ENCODE measurements at places on chromosomes 1 and 21.
A peak's percentile ranks its signal among the peaks of the same experiment; 100 is the strongest.

GRCh38 chr1:18109058-18109755 is 1.6 kb downstream of the IGSF21 start:
- no peak for DNase-seq

DNA sequence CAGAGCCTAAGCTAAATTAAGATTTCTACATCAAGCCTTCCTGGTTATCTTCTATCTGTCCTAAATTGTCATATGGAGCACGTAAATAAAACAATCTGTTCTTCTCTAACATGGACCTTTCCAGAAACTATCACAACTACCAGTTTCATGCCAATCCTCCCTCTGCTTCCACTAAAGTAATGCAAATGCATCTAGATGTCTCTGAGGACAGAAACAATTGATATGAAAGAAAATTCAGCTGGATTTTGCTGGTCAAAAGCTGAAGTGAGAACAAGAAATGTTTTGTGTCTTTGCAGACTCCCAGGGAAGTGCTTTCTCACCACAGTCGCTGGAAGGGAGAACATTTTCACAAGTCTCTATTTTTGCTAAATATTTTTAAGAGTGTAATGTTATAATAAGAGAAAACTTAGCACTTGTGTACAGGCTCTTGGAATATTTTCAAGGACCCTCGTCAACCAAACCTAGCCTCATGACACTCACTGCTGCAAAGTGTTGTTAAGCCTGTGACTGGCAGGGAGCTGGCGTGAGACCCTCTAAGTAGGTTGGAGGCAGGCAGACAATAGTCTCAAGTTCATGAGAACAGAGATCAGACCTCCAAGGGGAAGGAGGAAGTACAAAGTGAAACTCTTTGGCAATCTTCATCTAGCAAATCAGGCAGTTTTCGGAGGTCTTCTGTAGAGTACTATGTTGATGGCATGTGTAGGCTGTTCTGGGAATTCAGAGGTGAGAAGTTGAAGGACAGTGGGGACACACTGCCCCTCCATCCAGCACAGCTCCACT is 38.8 kb downstream of the DNASE2B start:
- no peak for DNase-seq

DNA sequence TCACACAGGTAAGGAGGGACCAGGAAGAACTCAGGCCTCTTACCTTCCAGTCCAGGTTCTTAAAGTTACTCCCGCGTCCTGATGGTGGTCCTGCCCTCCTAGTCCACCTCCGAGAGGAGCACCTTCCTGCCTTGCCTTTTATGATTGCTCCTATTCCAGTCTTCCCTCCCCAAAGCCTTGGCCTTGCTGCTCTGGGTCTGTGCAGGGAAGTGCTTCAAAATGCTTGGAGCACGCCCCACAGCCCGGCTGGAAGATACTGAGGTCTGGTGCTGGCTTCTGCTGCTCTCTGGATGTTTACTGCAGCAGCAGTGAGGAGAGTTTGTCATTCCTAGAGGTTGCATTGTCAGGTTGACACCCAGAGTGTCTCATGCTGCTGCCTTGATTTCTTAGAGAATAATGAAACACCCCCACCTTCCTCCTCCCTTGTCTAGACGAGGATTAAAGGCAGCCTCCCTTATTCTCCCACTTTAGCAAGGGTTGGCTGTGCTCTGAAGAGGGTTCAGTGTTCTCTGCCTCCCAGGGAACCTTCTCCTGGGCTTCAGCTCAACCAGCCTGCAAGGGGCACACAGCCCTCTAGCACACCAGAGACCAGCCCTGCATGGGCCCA is 142.2 kb upstream of the CACNA1E start:
- DNase-seq, result no peak

DNA sequence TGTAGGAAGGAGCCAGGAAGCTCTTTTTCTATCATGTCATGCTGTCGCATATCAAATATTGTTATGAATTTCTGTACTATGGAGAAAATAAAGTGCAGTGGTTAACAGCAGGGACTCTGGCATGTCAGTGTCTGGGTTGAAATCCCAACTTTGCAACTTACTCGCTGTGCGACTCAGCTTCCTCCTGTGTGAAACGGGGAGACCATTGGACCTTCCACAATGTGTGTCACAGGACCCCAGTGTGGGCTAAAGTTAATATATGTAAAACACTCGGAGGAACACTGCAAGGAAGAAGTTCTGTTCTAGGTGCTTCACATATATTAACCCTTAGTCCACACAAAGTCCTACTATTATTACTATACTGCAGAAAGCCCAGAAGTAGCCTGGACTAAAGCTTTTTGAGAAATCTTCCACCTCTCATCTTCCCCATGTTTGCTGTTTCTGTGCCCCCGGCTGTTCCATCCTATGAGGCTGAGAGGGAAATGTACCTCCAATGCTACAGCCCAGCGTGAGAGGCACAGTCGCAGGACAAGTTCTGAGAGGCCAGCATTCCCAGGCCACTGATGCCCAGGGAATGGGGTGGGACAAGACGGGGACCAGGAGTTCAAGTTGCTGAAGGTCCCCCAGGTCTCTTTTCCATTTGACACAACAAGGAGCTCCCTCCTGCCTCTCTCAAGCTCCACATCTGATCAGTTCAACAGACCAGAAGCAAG is 1.9 kb downstream of the CHIT1 start:
- no peak for DNase-seq

- DNase-seq, result peak; percentile 45
Observed at GRCh38 chr1:155760751-155761475, 72.0 kb downstream of the DAP3 start.

DNA sequence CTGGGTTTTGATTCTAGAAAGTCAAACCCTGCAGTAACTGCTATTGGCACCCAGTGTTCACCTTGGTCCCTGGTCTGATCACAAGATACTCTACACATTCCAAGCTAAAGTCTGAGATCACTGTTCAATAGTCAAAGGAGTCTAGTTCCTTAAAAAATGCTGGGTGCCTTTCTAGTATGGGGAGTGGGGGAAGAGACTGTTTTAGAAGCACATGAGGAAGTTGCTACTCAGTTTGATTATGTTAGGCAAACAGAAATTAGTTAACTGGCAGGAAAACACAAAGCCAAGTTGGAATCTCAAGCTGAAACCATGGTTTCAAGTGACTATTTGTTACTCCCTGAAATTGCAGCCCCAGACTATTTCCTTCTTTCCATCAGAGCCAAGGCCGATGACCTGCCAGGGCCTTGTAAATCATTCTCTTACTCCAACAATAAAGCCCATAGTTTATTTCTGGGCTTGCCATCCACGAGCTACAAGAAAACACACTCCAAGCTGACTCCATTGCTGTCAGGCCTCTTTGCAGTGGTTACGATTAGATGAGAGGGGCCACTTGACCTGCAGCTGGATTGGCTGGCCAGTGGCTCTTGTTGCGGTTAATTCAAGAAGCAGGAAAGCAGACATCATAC is 21.1 kb upstream of the VTCN1 start:
- DNase-seq, result no peak

DNA sequence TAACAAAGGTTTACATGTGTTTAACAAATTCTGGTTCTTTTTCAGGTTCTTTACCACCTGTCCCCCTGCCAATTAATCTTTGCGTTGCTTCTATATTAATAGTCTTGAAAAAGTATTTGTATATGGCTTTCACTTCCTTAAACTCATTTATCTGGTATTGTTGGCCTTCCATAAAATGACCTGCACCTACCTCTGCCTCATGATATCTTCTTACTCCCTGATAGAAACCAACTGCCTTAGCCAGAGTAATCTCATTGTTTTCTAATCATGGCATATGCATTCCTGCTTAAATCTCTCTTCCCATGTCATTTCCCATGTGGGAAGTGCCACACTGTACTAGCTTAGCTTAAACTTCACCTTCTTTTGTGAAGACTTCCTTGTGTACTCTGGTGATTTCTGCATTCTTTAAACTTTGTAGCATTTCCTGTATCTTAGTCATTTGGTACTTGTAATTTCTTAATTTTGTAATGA is 8.7 kb downstream of the SMG7 start:
- DNase-seq, result peak; percentile 9

DNA sequence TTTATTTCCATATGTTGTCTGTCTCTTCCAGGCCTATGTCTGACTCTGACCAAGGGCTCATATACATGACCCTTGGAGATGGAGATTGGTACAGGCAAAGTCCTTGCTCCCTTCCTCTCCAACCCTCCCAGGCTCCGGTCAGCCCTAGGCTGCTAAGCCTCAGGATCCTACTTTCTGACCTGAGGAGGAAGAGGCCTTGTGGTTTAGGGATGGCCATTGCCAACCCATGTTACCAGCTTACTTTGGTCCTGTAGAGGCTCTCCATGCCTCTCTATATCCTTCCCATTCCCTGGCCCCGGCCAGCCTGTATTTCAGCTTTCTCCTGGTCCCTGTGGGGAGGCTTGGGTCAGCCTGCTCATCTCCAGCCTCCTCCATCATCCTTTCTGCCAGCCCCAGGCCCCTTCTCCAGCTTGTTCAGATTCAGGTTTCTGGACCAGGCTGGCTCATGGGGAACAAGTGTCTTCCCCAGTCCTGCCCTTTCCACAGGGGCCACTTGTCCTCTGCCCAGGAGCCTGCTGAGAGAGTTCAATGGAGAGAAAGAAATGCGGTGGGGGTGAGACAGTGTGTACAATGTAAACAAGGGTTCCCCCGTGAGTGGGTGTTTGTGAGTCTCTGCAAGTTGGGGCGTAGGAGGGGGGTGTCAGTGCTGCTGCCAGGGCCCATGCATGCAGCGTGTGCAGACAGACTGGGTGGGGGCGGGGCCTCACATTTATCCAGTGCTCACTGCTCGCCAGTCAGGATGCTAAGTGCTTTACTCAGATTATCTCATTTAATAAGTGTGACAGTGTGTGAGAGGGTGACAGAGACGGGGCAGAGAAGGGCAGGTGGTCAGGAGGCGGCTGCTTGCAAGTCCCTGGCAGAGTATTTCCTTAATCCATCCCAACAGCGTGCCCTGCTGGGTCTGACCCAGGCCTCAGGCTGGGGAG is 31.3 kb upstream of the FOXO6 start:
- DNase-seq, result no peak

DNA sequence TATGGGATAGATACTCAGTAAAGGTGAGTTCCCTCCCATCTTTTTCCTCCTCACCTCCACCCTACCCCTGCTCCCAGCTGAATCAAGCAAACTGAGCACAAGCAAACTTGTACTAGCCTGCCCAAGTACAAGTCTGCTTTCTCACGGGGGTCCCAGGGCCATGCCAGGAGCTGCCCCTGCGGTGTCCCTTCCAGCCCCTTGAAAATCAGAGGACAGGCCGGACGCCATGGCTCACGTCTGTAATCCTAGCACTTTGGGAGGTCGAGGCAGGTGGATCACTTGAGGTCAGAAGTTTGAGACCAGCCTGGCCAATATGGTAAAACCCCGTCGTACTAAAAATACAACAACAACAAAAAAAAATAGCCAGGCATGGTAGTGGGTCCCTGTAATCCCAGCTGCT is 17.5 kb upstream of the IFFO2 start:
- no peak for DNase-seq

GRCh38 chr1:14970115-14970798 is 183.3 kb upstream of the TMEM51 start:
- peak; percentile 80 for DNase-seq

DNA sequence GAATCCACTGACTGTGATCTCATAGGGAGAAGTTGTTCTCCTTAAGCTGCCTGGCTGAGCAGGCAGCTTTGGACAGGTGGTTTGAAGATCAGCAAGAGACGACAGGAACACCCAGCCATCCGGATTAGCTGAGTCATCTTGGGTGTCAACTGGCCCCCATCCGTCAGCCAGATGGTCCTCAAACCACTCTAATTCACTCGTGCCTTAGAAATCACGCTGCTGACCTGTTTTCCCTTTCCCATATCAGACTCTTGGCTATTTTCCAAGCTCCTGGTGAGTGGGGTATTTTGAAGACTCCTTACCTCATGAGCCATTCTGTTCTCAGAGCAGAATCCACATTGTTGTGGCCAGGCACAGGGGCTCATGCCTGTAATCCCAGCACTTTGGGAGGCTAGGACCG is 149.1 kb upstream of the L1TD1 start:
- DNase-seq, result peak; percentile 20

- DNase-seq, result no peak
Observed at GRCh38 chr1:226867461-226868054, 2.9 kb upstream of the PSEN2 start.

- DNase-seq, result peak; percentile 79
Observed at GRCh38 chr1:62687903-62688686, at the start of gene DOCK7. Gene DOCK7, minus strand, starts transcription at chr1:62688386. Its CDS starts 122 bp downstream, at chr1:62688264.

DNA sequence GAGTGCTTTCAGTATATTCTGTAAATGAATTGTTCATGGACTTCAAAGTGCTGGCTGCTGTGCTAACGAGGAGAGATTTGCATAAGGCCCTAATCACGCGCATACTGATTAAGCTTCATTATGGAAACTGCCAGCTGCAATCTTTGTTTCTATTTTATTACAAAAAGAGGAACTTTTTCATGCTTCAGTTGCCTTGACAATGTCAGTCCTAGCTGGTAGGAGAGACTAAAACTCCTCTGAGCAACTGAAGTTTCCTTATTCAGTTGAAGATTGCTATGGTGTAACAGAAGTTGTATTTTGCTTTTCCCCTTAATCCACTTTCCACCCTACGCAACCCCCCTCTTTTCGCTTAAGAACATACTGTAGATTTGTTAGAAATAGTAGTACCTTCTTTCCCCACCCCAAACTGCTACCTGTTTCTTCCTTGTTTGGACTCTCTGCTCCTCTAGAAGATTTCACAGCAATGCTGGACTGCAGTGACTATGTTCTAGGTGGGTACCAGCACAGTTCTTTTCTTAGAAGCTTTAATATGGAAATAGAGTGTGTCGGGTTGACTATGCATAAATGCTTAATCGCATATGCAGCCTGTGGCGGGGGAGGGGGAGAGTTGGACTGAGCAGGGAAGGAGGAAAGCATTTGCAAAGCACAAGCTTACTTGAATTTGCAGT is 108.3 kb downstream of the POU2F1 start:
- DNase-seq, result no peak

DNA sequence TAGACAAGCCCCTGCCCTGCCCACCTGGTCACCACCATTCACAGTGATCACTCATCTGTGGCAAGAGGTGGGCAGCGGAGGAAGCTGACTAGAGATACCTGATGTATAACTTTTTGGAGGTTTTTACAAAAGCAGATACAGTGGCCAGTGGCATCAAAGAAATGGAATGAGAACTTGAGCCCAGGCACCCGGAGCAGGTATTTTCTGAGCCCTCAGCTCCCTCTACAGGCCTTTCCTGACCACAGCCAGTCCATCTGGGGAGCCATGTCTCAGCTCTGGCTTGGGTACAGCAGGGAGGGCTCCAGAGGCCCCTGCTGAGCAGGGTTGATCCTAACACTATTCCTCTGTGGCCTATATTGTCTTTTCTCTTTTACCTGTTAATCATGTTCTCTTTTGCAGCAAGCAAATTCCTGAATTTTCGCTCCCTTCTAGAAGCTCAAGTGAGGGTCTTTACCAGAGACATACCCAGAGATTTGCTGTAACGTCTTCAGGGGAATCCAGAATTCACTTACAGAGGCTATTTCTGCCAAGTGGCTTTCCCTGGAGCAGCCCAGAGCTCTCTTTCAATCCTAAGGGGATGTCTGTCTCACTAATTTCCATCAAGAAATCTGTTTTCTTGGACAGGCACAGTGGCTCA is 27.3 kb downstream of the GPR157 start:
- DNase-seq, result peak; percentile 42

GRCh38 chr21:31887391-31887841 is 14.6 kb downstream of the HUNK start:
- no peak for DNase-seq

Data from mammary epithelial cell (primary cell).